ENCODE measurements at places on chromosomes 5 and 9.
A peak's percentile ranks its signal among the peaks of the same experiment; 100 is the strongest.

DNA sequence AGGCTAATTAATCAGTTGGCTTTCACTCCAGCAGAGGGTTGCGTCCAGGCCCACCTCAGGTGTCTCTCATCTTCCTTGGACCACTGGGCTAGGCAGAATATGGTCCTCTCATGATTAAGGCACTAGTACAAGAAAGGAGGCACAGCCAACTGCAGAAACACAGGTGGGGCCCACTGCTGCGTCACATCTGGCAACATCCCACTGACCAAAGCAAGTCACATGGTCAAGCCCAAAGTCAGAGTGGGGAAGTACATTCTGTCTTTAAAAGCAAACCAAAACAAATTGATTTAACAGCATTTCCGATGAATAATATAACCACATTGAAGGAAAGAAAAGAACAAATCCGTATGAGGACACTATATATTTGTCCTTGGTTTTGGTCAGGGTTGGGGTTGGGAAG is 28.0 kb upstream of the UBTD2 start:
- no peak for DNase-seq

- no peak for DNase-seq
Measured at GRCh38 chr5:68214482-68215207, 911 bp upstream of the PIK3R1 start.

DNA sequence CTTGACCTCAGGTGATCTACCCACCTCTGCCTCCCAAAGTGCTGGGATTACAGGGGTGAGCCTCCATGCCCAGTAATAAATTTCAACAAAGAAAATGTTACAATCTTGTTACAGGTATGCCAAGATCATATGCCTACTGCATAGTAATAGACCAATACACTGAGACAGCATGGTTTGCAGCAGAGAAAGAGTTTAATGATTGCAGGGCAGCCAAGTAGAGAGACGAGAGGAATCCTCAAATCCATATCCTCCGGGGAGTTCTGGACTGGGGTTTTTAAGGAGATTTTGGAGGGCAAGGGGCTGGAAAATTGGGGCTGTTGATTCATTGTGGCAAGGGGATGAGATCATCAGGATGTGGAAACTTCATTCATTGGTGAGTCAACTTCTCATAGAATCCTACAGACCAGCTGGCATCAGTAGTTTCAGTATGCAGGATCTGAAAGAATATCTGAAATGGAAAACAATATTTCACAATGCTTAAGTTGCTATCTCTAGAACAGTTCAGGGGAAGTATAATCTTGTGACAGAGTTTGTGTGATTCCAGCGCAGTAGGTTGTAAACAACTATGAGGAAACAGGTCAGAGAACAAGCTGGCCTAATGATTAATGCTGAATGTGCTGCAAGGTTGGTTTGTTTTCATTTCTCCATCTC is 14.8 kb upstream of the TUT7 start:
- no peak for DNase-seq

GRCh38 chr5:180169248-180170105 is 39.5 kb downstream of the RASGEF1C start:
- no peak for DNase-seq

- peak; percentile 39 for DNase-seq
Measured at GRCh38 chr9:131677444-131678180, 62.3 kb downstream of the RAPGEF1 start.

DNA sequence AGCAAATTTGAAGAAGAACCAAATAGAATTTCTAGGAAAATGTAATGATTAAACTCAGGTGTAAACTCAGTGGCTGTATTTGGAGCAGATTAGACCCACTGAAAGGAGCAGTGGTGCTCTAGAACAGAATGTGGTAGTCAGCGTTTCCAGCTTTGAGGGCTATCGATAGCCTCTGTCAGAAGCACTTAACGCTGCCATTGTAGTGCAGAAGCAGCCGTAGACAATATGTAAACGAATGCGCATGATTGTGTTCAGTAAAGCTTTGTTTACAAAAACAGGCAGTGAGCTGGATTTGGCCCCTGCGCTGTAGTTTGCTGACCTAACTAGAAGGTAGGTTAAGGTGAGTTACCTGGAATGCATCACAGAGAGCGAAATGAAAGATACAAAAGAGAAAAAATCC is 72.0 kb downstream of the FAM78A start:
- DNase-seq, result no peak

GRCh38 chr5:43401827-43402226 is 10.4 kb downstream of the CCL28 start:
- DNase-seq, result no peak

DNA sequence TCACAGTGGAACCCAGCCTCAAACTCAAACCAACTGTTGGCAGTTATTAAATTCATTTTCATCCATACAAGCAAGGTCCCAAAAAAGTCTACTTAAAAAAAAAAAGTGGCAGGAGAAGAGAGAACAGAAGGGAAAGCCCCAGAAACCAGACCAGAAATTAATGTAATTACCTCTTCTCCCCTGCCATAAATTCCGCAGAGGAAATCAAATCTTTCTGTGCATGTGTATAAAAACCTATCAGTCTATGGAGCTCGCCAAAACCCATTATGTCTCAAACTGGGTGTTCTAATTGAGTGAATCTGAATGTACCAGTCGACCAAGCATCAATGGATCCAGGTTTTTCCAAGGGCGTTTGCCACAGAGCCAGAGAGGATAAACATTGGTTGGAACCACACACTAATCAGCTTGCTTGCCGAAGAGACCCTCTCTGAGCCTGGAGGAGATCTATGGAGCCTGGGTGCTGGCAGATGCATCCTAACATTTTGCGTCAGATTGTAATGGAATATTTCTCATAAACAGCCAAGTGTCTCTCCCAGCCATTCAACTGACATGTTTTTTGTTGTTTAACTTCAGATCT is 7.9 kb upstream of the HAND1 start:
- DNase-seq, result no peak

DNA sequence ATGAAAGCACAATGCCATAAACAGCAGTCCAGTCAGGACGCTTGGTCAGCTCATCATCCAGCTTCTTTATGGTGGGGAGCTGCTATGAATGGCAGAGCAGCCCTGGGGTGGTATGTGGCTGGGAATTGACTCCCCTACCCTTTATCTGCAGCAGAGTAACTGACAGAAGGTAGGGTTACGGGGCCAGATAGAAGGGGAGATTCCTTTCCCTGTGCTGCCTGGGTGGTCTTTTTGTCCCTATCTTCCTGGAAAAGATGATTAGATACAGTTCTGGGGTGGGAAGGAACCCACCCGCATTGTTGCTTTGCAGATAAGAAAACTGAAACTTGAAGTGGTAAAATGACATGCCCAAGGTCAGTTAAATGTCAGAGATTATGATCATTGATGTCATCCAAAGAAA is 405.5 kb downstream of the ARHGEF28 start:
- DNase-seq, result no peak

DNA sequence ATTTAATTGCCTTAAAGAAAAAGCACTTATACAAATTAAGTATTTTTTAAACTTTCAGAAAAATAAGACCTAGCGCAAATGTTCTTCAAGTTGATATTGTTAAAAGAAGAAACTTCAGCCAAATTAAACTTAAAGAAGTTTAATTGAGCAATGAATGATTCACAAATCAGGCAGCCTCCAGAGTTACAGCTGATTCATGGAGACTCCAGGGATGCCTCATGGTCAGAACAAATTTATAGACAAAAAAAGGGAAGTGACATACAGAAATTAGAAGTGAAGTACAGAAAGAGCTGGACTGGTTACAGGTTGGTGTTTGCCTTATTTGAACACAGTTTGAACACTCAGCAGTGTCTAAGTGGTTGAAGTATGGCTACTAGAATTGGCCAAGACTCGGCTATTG is 60.3 kb downstream of the CDKN2A start:
- DNase-seq, result no peak

DNA sequence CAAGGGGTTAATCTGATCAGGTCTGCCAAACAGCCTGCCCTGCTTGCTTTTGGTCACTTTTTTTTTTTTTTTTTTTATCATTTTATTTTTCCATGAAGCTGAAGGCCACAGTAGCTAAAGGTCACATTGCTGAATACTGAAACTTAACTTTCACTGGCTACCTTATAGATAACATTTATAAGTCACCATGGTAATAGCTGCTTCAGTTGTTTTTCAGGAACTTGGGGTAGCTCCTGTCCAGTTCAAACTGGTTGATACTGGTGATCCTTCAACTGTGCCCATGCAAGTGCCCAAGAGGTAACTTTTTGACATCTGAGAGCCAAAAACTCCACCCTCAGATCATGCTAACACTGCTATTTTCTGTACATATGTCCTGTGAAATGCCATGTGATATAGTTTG is 68.3 kb upstream of the RGS7BP start:
- no peak for DNase-seq

DNA sequence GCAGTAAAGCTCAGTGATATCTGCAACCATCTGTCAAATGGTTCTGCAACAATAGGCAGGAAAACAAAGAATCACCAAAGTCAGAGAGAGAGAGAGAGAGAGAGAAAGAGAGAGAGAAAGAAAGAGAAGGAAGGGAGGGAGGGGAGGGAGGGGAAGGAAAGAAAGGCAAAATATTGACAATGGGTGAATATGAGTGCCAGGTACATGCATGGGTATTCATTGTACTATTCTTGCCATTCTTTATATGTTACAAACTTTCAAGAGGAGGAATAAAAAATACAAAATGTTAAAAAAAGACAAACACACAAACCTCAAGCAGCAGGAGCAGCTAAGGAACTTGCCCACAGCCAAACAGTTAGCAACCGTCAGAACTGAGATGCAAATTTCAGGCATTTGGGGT is 350.8 kb upstream of the RFX3 start:
- no peak for DNase-seq

DNA sequence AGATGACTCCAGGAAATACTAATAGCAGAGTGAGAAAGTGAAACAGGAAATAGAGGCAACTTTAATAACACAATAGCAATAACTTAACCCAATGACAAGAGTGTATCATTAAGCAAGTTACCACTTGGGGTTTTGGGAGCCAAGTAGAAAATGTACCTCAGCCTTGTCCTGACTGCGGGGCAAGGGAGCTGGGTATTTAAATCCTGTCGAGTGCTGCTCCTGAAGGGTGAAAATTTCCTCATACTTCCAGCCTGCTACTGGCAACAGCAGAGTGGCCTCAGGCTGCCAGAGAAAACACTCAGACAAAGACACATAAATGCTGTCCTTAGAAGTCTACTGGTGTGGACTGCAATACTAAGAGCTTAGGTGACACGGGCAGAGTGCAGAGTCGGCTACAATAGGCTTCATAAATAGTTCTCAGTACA is 112.5 kb upstream of the EMB start:
- DNase-seq, result peak; percentile 17

- no peak for DNase-seq
Measured at GRCh38 chr9:108642871-108643270, 212.9 kb downstream of the ACTL7B start.

DNA sequence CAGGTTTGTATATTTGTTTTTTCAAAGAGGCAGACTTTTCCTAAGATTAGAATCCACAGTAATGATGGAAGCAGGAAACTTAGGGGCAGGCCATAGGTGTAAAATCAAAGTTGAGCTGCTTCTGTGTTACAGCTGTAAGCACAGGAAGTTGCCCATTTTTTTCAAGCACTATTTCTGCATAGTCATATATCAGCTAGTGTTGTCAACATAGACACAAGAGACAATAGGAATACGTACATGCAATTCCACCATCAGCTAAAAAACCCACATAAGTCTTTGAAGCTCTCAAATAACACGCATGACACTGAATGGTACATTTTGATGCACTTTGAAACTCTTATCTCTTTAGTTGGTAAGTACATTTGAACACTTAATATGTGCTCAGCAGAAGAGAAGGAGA is 20.2 kb upstream of the SMIM15 start:
- DNase-seq, result no peak

DNA sequence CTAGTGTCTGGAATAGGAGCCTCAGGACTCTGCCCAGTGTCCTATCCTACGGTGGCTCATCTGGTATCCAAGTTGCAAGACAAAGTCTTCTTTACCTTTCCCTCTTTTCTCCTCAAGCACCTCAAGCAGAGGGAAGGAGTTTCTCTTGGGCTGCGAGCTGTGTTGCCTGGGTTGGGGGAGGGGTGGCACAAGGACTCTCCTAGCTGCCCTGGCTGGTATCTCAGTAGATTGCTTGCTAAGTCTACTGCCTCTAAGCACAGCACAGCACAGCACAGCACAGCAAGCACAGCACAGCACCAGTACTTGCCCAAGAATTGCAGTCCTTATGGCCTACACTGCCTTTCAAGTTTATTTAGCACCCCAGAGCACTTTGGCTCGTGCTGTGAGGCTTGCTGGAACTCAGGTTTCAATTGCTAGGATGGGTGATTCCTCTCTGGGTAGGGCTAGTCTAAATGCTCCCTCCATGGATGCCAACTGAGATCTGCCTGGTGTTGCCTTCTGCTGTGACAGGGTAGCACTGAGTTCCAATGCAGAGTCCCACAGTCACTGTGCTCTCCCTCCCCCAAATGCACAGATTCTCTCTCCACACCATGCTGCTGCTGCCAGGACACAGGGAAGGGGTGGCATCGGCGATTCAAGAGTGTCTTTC is 213.1 kb upstream of the POU5F2 start:
- no peak for DNase-seq

DNA sequence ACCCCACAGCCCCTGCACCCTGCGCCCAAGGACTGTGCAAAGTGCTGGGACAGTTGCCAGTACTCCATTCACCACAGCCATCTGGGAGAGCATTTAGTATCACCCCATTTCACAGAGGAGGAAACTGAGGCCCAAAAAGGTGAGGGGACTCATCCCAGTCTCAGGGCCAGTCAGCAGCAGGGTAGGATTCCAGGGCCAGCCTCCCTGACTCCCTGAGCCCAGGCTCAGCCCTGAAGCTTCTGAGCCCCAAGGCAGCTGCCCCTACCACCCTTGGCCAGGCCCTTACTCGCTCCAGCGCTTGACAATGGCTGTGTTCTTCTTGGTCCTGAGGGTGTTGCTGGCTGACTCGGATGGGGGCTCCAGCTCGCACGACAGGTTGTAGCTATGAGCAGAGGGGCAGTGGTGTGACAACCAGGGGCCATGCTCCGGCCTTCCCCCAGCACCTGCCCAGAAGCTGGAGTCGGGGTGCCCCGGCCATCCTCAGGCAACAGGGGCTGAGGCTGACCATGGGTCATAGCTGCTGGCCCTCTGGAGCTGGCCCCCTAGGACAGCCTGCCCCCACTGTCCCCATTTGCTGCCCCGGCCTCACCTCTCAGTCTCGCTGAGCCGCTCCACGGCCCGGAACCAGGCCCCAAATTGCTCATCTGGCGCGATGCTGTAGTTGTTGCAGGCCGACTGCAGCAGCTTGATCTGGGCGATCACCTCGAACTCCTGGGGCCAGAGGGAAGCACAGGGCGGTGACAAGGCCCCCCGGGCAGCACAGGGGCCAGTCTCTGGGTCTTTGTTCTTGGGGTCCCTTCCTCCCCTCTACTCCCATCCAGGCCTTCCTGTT is 18.6 kb downstream of the RALGDS start:
- DNase-seq, result no peak

GRCh38 chr9:95133325-95133705 is 184.2 kb downstream of the FANCC start:
- no peak for DNase-seq

- DNase-seq, result no peak
Measured at GRCh38 chr5:146238973-146239372, 35.6 kb downstream of the RBM27 start.

DNA sequence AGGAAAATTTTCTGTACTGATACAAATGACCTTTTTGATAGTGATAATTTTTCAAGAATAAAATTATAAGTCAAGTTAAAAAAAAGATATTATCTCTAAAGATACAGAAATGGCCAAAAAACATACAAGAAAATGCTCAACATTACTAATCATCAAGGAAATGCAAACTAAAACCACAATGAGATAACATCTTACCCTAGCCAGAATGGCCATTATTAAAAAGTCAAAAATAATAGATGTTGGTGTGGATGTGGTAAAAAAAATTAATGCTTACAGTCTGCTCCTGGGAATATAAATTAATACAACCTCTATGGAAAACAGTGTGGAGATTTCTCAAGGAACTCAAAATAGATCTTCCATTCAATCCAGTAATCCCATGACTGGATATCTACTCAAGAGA is 22.9 kb upstream of the PTGER4 start:
- no peak for DNase-seq

All from CD4-positive, alpha-beta T cell treated with Interleukin-10 for 1 hour (primary cell).